ENCODE measurements at places on chromosomes 6 and 20. TPM values are rescaled to one million over a fixed set of nuclear protein-coding genes. Genes with fewer than 3 reads are reported as not detected.

Gene BPIFB1
- not detected for total RNA-seq

Gene BLTP3A
- total RNA-seq = 6.1 TPM

Gene TNNC2
- not detected for total RNA-seq

Gene SLPI
- 9.3 TPM for total RNA-seq

Gene SRSF12
- 1.5 TPM for total RNA-seq

Gene ABCF1
- 53.7 TPM for total RNA-seq

Gene BNIP5
- not detected for total RNA-seq

Gene PBOV1
- total RNA-seq = not detected

Gene RSPO3
- total RNA-seq = 91.7 TPM

Gene SLC24A3
- total RNA-seq = not detected

Gene CAGE1
- not detected for total RNA-seq

Gene XKR7
- not detected for total RNA-seq

Gene FIG4
- 4.0 TPM for total RNA-seq

Gene OR12D3
- not detected for total RNA-seq

Gene LGSN
- total RNA-seq = 3.3 TPM

Gene MUC21
- total RNA-seq = not detected

Gene PRRT1
- 0.69 TPM for total RNA-seq

Gene ADGRB3
- total RNA-seq = not detected

Gene TFAP2A
- 16.9 TPM for total RNA-seq

Gene CLPSL1
- not detected for total RNA-seq

Gene HACE1
- 2.1 TPM for total RNA-seq

Gene SIRPA
- 25.7 TPM for total RNA-seq

Gene PRSS16
- total RNA-seq = 3.4 TPM

Gene VWA7
- 2.0 TPM for total RNA-seq

Gene ARMC12
- total RNA-seq = 0.48 TPM

Gene UBE2J1
- total RNA-seq = 12.2 TPM

Gene SLA2
- not detected for total RNA-seq

Gene TMEM14C
- 158 TPM for total RNA-seq

Gene MRAP2
- 1.8 TPM for total RNA-seq

Gene CALHM5
- total RNA-seq = 0.04 TPM

Gene CFAP61
- 0.47 TPM for total RNA-seq

Gene SLC4A11
- 7.5 TPM for total RNA-seq

Gene REM1
- total RNA-seq = 0.23 TPM

Gene ME1
- total RNA-seq = 39.8 TPM

Gene ELOVL2
- total RNA-seq = 6.8 TPM

Gene ACOT8
- total RNA-seq = 20.3 TPM

Measured in A549 treated with CORT108297 at 1 μM for 4 hours (cell line).